CD4-positive, alpha-beta T cell treated with Interleukin-4 for 1 hour (primary cell): ENCODE measurements at places on chromosomes 16 and 17.

- peak; percentile 59 for DNase-seq
Observed at GRCh38 chr16:2250652-2251295, 613 bp downstream of the ECI1 start.

DNA sequence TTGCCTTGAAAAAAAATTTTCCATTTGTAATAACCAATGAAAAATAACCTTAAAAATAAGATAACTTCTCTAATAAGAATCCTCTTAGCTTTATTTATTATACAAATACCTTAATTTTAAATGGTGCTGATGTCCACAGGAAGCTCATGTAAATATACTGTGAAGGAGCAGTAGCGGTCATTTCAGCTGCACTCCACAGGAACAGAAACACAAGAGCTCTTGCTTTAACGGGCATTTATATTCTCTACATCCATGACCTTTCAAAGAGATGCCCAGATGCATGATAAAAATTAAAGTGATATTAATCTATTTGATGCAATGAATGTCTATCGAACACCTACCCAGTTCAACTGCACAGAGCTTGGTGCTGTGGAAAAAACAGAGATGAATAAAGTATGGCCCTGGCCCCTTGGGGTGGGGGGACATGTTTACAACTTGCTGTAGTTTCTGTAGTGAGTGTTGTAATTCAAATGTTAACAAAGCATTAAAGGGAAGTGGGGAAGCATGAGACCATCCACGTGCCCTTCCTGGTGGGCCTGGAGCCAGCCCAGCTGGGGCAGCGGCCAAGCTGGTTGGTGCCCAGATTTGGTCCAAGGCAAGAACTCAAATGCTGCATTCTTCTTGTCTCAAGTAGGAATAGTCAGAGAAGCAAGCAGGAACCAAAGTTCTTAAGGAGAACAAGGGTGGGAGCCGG, 47.9 kb downstream of the IQCK start:
- DNase-seq: no peak

DNA sequence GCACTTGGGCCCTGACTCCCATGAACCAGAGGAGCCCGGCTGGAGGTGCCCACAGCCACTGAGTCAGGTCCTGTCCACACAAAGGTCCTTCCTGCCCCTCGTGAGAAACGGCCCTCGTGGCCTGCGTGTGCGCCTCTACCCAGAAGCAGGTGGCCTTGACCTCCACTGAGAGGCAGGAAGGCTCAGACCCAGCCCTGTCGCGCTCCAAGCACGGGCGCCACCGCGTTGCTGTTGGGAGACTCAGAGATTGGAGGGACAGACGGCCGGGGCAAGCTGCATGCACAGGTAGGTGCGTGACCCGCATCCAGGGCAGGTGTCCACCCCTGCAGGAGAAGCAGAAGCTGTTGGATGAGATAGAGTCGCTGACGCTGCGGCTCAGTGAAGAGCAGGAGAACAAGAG, 8.1 kb upstream of the CAPN15 start:
- no peak for DNase-seq

DNA sequence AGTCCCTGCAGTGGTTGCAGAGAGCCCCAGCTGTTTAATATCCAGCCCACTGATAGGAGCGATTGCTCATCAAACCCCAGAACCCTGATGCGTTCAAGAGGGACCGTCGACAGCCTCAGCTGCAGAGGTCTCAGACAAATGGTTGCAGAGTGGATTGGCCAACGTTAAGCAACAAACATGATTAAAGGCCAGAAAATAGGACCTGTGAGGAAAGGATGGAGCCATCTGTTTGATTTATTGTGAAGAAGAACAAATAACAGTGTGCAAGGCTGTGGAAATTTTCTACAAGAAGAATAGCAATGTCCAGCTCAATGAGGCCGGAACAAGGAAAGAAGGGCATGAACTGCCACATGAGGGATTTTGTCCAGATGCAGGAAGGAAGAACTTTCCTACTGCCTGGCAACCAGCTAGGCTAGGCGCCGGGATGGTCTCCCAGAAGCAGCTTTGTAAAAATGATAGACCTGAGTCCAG, 138.4 kb upstream of the DNAH9 start:
- no peak for DNase-seq

DNA sequence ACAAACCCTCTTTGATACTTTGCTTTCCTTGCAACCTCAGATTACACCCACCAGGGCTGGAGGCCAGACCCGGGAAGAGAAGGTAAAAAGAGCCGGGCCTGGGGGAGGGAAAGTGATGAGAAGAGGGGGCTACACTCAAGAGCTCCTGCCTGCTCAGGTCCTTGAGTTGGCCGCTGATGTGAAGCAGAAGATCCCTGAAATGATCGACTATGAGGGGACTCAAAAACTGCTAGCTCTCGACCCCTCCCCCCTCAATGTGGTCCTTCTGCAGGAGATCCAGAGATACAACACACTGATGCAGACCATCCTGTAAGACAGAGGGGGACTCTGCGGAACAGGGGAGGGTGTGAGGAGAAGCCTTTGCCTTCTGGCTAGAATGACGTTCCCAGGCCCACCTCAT, 2.8 kb upstream of the KDM6B start:
- DNase-seq: no peak
